ENCODE measurements at places on chromosomes 13 and 19.

DNA sequence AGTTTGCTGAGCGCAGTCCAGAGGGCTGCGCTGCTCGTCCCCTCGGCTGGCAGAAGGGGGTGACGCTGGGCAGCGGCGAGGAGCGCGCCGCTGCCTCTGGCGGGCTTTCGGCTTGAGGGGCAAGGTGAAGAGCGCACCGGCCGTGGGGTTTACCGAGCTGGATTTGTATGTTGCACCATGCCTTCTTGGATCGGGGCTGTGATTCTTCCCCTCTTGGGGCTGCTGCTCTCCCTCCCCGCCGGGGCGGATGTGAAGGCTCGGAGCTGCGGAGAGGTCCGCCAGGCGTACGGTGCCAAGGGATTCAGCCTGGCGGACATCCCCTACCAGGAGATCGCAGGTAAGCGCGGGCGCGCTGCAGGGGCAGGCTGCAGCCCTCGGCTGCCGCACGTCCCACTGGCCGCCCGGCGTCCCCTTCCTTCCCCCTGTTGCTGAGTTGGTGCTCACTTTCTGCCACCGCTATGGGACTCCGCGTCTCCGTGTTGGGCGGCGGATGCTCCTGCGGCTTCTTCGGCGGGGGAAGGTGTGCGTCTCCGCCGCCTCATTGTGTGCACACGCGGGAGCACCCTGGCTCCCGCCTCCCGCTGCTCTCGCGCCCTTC is 772 bp downstream of the GPC6 start:
- no peak for DNase-seq

DNA sequence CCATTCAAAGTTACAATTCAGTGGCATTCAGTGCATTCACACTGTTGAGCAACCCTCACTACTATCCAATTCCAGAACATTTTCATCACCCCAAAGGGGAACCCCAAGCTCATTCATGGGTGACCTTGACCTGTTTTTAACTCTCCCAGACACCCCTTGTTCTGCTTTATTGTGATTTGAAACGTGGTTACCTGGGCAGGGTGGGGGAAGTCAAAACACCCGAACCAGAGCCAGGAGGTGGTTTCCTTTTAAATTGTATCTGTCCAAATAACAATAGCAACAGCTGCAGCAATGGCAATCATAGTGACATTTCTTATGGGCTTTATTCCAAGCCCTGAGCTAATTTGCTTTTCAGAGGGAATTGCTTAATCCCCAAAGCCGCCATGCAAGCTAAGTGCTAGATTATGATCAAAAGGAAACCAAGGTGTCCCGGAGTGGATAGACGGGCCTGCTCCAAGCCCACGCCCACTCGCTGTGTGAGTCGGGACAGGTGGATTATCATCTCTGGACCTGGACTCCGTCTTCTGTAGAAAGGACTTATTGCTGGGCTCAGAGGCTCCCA is 6.1 kb downstream of the PTGIR start:
- no peak for DNase-seq

DNA sequence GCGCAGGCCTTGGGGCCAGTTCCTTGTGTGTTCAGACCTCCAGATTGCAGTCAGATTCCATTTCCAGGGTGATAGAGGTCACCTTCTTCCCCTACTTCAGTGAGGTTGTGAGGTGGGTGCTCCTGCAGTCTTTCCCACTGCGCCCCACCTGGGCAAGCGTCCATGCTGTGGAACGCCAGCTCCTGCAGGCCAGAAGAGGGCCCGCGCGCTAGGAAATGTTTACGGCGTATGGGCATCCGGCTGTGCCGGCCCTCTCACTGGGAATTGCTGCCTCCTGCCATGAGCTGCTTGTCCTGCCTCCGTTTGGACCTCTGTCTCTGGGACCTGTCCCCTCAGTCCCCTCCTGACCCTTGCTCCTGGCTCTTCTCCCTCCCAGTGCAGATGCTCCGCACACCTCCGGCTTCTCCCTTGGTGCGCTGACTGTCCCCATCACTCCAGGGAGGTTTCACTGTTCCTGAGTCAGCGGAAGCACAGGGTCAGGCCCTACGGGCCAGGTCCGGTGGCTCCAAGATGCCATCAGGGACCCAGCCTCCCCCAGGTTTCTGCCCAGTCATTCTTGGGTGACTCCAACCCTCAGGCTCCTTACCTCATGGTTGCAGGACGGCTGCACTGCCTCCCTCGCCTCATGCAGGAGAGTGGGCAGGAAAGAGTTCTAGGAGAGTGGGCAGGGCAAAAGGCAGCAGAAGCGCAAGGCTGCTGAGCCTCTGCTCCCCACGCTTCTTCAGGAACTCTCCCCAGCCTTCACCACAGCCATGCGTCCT is 56.6 kb downstream of the SMARCA4 start:
- no peak for DNase-seq

DNA sequence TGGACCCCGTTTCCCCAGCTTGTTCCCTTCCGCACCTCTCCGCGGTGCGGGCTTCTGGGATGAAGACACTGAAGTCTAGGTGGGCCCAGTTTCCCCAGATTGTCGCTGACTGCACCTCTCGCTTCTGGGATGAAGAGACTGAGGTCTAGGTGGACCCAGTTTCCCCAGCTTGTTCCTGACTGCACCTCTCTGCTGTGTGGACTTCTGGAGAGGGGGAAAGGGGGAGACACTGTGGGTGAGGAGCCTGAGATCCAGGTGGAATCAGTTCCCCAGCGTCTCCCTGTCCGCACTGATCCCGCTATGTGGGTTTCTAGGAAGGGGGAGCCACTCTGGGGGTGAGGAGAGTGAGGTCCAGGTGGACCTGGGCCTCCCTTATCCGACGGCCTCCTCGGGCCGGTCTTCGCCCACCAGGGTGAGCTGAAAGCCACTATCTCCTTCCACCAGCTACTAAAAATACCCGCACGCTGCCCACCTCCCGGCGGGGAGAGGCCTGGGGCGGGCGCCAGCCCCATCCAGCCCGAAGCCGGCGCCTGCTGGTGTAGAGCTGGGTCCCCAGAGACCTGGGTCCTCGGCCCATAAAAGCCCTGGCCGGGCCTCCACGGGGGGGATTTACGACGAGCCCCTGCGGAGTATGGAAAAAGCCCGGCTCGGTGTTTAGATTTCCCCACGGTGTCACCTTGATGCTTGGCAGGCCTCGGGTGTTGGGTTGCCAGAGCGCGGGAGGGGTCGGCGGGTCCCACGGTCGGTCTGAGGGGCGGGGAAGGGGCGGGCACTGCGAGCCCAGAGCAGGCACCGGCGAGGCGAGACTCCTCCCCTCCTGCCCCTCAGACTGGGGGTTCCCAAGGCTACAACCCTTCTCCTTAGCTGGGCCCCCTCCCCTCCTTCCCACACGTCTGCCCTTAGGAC is 10.6 kb downstream of the FUT6 start:
- DNase-seq = no peak

- no peak for DNase-seq
Observed at GRCh38 chr13:51919531-51919930, 57.8 kb downstream of the CCDC70 start.

DNA sequence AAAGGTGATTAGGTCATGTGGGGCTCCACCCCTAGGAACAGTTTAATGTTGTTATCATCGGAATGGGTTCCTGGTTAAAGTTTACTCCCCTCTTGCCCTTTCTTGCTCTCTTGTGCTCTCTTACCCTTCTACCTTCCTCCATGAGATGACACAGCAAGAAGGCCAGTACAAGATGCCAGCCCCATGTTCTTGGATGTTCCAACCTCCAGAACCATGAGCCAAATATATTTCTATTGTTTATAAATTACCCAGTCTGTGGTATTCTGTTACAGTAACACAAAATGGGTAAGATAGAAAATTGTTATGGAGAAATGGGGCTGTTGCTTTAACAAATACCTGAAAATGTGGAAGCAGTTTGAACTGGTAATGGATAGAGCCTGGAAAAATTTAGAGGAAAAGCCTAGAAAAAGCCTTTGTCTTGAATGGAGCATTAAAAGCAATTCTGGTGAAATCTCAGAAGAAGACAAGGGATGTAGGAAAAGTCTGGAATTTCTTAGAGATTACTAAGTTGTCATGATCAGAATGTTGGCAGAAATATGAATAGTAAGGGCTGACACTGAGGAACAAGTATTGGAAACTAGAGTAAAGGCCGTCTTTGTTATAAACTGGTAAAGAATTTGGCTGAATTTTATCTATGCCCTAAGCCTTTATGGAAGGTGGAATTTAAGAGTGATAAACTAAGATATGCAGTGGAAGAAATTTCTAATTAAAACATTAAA is 53.5 kb upstream of the TSC22D1 start:
- no peak for DNase-seq
